ENCODE measurements at places on chromosomes 5 and 9.

GRCh38 chr9:12784461-12785259, 9.8 kb downstream of the LURAP1L start:
- DNase-seq, result no peak

DNA sequence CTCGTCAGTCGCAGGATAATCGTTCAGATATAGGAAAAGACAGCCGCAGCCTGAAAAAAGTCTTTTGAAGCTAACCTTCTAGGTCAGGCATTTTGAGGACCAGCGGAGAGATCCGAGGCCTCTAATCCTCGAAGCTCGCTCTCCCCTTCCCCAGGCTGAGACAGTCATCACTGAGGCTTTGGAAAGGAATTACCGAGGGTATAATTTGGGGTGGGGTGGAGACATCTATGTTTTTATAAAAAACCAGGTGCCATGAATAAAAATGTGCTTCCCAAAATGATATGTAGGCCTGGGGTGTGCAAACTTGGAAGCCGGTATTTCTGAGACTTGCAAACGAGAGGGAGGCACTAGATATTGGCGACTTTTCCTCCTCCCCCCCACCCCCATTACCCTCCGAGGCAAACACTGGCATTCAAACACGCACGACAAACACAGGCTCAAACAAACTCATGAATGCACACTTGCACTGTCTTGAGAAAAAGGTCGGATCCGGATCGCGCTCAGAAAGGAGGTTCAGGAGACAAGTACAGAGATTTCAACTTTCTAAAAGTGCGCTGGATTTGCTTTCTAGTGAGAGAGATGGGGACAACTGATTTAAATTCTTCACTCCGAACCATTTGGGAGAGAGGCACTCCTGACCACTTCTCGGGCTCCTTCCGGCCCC, 935 bp upstream of the MSX2 start:
- no peak for DNase-seq

- no peak for DNase-seq
Measured at GRCh38 chr9:131557855-131558548, 12.7 kb downstream of the PRRT1B start.

- no peak for DNase-seq
Measured at GRCh38 chr9:76707510-76707909, 56.7 kb upstream of the PCA3 start.

DNA sequence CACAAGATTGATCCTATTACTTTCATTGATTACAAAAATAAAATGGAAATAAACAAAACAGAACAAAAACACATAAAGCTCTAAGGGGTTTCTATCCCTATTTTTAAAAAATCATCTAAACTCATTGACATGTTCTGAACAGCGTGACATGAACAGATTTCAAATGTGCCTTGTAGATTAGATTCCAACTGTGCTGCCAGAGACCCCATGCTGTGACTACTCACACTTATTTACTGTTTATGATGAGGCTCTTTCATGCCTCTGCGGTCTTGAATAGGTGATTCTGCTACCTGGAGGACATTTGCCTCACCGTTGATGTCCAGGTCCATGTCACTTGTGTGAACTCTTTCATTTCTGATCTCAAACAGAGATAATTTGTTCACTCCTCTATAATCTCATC, 990.2 kb downstream of the CDH12 start:
- no peak for DNase-seq

DNA sequence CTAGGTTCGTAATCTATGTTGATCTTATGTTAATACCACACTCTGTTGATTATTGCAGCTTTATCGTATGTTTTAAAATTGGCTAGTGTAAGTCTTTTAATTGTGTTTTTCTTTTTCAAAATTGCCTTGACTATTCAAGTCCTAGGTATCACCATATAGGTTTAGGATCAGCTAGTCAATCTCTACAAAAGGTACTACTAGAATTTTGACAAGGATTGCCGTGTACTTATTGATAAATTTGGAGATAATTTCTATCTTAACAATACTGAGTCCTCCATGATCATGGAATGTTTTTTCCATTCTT, 117.9 kb upstream of the PRSS3 start:
- DNase-seq, result no peak

GRCh38 chr5:76180814-76181805, 97.9 kb downstream of the SV2C start:
- DNase-seq, result no peak

GRCh38 chr9:131522257-131523085, 8.6 kb downstream of the UCK1 start:
- no peak for DNase-seq

- DNase-seq, result no peak
Measured at GRCh38 chr5:38226091-38226490, 32.3 kb upstream of the EGFLAM start.

- no peak for DNase-seq
Measured at GRCh38 chr5:72036951-72037350, 70.3 kb upstream of the MAP1B start.

GRCh38 chr9:78881295-78881694, 584.4 kb downstream of the PSAT1 start:
- DNase-seq, result no peak

- no peak for DNase-seq
Measured at GRCh38 chr9:93196096-93197055, 12.4 kb downstream of the WNK2 start.

DNA sequence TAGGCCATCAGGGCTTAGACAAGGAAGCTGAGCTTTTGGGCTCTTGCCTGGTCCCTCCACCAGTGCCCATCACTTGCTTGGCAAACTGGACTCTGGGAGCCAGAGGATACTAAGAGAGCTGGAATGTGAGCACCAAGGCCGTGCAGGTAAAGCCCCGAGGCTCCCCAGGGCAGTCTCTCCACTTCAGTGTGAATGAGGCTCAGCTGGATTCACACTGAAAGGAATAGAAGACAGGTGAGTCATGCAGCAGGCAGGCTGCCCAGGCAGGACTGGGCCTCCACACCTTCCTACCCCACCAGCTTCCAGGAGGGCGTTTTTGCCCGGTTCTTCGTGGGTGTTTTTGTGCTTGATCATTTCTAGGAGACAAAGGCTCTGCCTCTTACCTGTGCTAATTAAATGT, 7.3 kb upstream of the CTSV start:
- DNase-seq, result no peak

DNA sequence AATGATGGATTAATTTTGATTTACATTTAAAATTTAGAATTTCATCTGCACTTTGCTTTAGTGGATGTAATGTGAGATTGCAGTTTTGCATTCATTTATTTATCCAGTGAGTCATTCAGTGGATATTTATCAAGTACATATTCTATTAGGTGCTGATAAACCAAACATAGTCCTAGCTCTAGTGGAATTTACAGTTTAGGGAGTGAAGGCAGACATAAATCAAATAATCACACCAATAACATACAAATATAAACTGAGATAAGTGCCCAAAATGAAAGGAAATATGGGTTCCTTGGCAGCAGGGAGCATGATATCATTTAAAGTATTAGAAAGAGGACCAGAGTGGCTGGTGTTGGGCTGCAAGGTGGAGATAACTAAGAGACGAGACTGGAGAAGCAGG, 14.7 kb upstream of the NIPBL start:
- DNase-seq, result no peak

GRCh38 chr5:51104556-51104955, 278.7 kb upstream of the ISL1 start:
- no peak for DNase-seq

DNA sequence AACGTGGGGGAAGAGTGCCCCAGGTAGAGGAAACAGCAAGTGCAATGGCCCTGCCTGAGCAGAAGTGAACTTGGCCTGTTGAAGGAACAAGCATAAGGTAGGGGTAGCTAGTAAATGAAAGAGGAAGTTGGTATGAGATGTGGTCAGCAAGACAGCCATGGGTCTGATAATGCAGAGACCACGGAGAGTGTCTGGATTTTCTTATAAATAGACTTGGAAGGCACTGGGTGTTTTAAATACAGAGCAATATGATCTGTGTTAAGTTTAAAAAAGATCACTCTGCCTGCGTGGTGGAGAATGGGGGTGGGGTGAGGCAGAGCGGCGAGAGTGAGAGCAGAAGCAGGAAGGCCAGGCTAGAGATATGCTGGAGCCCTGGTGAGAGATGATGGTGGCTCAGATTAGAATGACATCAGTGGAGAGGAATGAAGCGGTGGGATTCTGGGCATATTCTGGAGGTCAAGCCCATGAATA, 4.2 kb downstream of the ADAM19 start:
- no peak for DNase-seq

DNA sequence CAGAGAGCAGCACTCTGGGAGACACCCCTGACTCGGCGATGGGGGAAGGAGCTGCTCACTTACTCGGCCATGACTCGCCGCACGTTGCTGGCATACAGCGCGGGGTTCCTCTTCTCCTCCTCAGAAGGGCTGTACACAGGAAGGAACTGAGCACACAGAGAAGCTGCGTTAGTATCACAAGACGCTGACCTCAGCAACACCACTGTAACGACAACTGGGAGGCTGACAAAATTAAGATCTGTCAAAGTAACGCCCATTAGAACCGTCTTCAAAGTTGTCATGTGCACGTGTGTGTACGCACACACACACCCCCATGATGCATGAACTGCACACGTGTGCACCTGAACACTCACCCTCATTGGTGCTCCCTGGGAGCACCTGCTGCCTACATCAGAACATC, 32.1 kb upstream of the SLC6A3 start:
- no peak for DNase-seq

DNA sequence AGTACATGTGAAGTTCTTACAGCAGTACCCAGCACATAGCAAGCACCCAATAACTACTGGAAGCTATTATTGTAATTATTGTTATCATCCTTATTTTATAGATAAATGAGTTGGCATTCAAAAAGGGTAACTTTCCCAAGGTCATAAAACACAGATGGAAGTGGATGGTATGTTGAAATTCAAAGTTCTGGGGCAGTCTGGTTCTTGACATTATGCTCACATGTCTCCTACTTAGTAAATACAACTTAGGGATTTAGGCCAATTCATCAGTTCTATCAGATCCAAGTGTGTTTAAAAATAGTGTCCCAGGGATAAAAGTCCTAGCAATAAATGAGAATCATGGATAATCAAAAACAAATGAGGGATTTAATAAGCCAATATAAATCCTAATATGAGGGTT, 265.2 kb downstream of the ADAMTSL1 start:
- DNase-seq, result no peak

GRCh38 chr5:178394074-178394473, 161.5 kb upstream of the PHYKPL start:
- DNase-seq, result no peak

DNA sequence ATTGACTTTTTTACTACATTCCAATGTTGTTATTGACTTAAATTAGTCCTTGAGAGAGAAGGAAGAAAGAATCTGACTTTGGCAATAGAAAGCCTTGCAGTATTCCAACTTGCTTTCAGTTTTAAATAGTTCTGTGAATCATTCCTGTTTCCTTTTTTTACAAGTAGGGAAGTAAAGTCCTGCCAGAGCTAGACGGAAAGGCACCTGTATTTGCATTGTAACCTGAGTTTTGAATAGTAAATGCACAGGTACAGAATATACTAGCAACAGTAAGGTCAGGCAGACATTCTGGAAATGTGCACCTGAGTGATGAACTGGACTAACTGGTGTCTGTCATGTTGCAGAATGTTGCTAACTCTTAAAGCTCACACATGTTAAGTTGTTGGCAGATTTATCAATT, 100.9 kb downstream of the PRKACG start:
- DNase-seq, result no peak

DNA sequence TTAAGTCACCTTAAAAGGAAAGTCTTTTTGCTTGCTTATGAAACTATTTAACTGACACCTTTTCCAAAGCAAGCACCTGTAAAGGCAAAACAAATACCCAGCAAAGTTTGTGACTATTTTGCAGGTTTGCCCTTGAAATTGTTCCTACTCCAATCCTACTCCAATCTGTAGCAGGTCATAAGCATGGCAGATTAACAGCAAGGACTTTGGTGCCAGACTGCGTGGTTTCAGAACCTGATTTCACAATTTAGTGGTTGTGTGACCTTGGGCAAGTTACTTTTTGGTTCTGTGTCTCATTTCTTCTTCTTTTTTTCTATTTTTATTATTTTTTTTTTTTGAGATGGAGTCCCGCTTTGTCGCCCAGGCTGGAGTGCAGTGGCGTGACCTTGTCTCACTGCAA, 282.1 kb downstream of the RFX3 start:
- no peak for DNase-seq

- no peak for DNase-seq
Measured at GRCh38 chr9:84061613-84062193, 81.1 kb downstream of the RMI1 start.

DNA sequence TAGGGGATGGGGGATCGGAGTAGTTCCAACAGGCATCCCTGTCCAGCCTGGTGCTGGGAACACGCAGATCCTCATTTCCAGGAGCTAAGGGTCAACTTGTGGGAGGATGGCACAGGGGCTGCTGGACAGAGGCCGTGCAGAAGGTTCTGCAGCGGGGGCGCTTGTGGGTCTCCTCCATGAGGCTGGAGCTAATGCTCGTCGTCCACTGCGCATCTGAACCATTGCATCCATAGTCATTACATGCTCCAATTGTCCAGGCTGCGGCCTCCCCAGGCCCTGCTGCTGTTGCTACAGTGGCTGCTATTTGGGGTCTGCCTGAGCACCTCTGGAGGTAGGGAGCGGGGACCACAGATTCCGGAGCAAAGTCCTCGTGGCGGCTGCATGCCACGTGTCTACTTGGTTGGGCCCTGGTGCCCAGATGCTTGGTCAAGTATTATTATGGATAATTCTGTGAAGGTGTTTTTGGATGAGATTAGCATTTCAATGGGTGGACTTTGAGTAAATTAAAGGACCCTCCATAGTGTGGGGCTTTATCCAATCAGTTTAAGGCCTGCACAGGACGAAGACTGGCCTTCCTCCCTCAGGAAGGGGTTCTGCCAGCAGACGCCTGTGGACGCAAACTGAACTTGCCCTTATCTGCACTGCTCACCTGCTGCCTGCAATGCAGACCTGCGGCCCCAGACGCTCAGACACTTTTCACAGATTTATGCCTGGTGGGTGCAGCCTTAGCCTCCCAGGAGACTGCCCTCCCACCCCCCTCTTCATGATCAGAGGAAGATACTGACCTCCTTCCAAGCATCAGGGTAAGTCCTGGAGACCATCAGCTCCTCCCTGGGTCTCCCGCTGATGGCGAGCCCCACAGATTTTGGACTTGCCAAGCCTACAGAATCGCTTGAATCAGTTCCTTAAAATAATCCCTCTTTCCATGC, 127.5 kb upstream of the IRX4 start:
- no peak for DNase-seq

DNA sequence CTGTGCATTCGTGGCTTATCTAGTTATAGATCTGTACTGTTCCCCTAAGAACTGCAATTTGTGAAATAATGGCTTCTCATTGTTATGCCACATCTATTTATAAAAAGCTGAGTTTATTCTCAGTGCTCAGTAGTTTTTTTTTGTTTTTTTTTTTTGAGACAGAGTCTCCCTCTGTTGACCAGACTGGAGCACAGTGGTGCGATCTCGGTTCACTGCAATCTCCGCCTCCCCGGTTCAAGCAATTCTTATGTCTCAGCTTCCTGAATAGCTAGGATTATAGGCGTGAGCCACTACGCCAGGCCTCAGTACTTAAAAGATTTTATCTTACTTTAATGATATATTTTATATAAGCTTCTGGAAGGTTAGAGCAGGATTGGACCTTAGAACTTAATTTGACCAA, 19.0 kb downstream of the SEC61B start:
- no peak for DNase-seq
